A172 (cell line): ENCODE measurements at places on chromosomes 3 and 15. TPM values are rescaled to one million over a fixed set of nuclear protein-coding genes. Genes with fewer than 3 reads are reported as not detected.

- DNase-seq, result peak; percentile 86
Observed at GRCh38 chr3:143139762-143140161, 20.2 kb downstream of the CHST2 start.

DNA sequence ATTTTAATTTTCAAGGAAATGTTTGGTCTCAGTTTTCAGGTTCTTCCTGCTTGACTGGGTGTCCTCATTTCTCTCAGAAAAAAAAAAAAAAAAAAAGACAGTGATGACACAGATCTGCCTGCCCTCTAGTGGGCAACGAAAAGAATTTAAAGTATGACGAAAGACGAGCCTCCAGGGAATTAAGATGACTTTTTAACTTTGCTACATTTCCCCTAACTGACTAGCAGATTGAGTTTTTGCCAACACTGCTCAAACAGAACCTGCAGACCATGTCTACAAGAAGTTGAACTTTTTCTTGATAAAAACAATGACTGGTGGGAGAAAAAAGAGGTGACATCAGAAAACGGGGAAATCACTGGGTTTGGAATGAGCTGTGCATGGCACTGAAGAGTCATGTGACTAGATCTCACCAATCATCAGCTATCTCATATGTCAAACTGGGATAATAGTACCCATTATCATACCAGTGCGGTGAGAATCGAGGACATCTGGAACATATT, 40.8 kb downstream of the EOMES start:
- DNase-seq, result peak; percentile 83

DNA sequence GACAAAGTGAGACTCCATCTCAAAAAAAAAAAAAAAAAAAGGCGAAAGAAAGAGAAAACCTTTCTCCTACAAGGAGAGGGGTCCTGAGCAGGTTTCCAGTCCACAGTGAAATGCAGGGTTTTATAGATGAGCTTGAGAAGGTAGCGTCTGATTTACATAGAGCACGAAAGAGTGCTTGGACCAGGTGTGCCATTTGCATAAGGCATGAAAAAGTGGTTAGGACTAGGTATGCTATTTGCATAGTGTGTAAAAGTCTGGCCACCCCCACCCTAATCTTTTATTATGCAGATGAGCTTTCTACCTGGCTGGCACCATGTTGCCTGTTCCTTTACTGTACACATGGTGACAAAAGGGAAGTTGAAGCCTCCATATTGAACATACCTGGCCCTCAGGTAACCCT, 13.6 kb upstream of the RNU6-1 start:
- no peak for DNase-seq

CLSTN2 gene
- 1.1 and 6.3 TPM in 2 replicates for total RNA-seq

NSMCE3 gene
- total RNA-seq, result 12.1 and 13.5 TPM in 2 replicates
